ENCODE measurements at places on chromosomes 12 and 14. TPM values are rescaled to one million over a fixed set of nuclear protein-coding genes. Genes with fewer than 3 reads are reported as not detected.

Gene GPD1
- total RNA-seq: 38.3 TPM

Gene JDP2
- 22.1 TPM for total RNA-seq

Gene TAS2R43
- total RNA-seq: not detected

Gene RASSF8
- total RNA-seq: 26.7 TPM

Gene IFI27L1
- 11.6 TPM for total RNA-seq

Gene PCK2
- total RNA-seq: 2.7 TPM

Gene KIF5A
- total RNA-seq: 0.08 TPM

Gene RIC8B
- 25.4 TPM for total RNA-seq

GRCh38 chr14:66509874-66510273 lies 1.9 kb downstream of the GPHN start:
- DNase-seq: no peak

DNA sequence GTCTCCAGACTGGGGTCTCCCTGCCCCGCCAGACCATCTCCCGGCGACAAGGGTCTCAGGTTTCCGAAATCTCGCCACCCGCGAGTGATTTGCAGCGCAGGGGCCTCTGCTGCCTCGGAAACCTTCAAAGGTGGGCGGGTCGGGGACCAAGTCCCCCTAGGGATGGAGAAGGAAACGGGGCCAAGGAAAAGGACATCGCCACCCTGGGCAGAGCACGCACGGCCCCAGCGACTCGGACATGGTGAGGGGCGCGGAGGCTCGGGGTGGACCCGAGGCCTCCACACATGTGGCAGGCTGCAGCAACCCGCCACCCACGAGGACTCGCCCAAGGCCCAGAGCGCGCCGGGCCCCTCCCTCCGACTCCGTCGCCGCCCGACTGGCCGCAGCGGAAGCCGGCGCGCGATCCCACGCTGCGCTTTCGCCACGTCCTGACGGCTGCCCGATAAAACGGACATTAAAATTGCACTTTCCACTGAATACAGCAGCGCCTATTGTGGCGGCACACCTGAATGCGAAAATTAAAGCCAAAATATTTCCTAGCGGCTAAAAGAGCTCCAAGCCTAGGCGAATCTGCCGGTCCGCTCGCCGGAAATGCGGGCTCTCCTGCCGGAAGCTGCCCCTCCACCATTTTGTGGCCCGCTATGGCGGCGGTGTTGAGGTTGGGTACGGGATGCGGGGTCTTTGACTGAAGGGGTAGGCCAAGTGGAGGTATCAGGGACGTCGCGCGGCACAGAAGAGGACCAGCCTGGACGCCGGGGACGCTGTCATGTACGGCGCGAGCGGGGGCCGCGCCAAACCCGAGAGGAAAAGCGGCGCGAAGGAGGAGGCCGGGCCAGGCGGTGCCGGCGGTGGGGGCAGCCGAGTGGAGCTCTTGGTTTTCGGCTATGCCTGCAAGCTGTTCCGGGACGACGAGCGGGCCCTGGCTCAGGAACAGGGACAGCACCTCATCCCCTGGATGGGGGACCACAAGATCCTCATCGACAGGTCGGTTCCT lies at the start of gene SFSWAP:
Gene SFSWAP (plus strand): TSS at position 627 of the 994 bp plus-strand sequence. CDS start 140 bp downstream, at position 767.
- peak; percentile 87 for DNase-seq

GRCh38 chr12:61504396-61505080 lies 755.7 kb upstream of the USP15 start:
- DNase-seq: no peak

DNA sequence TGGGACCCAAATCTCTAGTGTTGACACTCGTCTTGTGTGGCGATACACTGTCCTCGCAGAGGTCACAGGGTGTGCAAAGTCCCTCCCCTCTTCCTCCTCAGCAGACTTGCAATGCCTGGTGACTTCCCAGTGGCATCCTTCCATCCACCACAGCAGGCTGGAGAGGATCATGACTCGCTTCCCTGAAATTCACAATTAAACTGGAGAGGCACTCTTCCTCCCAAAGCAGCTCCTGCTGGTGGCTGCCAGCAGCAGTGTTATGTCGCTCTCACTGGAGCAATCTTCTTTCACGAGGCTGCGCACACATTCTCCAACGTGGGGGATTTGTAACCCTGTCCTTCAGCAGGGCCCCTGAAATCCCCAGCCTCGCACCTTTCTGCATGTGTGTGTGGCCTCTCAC lies 145.2 kb upstream of the TMCC3 start:
- DNase-seq: peak; percentile 43

- DNase-seq: no peak
These were observed 218.9 kb downstream of the ITPR2 start for GRCh38 chr12:26614011-26614616.

DNA sequence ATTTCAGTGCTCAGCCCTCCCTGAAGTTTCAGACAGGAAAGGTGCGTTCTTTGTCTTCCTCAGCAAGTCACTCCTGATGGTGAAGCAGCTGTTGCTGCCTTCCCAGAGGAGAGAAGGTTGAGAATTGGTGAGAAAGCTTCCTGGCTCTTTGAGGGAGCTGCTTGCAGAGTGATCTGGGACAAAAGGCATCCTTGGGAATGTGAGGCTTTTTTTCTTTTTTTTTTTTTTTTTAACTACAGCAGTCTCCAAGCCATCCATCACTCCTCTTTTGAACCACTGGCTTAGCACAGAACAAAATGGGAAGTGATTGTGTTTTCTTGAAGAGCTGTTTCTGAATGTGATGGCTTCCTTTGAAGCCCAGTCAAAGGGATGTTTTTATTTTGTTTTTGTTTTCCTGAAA lies 120.4 kb upstream of the LRIG3 start:
- no peak for DNase-seq

- no peak for DNase-seq
These were observed 17.4 kb upstream of the B4GALNT3 start for GRCh38 chr12:442235-442884.

GRCh38 chr14:100476012-100476822 lies 111.0 kb downstream of the BEGAIN start:
- no peak for DNase-seq

GRCh38 chr14:105488781-105489541 lies 2.1 kb upstream of the TEDC1 start:
- DNase-seq: peak; percentile 67

GRCh38 chr12:8018666-8019581 lies 13.6 kb upstream of the FOXJ2 start:
- no peak for DNase-seq

- no peak for DNase-seq
These were observed 46.0 kb upstream of the CCDC60 start for GRCh38 chr12:119288576-119288975.

DNA sequence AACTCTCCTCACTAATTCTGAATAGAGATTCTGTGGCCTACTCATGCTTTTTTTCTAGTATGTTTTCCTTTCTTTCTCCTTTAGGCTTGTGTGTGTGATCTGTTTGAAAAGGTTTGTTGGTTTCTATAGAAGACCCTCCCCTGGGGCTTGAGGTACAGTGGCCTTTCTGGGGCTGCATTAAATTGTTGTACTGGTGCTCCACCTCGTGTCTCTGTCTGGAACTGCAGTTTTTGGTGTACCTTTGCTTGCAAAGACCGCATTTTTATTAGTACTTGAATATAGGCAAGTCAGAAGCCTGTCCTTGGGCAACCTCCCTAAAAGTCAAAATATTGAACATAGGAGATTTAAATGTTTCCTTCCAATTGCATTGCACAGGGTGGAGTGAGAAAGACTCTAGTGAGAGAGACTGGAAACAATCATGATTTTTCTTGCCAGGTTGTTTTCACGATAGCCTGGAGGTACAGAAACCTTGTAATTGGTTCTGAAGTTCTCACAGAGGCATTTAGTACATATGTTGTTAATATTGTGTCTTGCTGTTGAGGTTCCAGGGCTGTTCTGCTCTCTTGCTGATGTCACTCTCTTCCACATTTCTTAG lies 39.0 kb downstream of the SLCO1B1 start:
- no peak for DNase-seq

GRCh38 chr14:60331201-60332045 lies 82.4 kb downstream of the PPM1A start:
- DNase-seq: peak; percentile 71

DNA sequence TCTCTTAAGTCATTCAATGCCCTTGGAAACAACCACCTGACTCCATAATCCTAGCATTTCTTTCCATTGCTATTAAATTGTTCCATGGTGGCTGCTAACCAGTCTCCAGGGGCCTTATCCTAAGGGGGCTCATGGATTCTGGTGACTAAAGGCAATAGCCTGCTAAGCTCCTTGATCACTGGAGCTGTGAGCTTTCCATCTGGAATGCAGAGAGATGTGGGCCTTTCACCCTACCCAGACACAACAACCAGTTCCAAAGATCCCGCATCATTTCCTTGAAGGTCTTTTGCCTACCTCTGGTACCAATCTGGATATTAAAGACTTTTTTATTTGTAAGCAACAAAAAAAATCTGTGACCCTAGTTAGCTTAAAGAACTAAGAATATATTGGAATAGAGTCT lies 32.9 kb downstream of the NDUFA12 start:
- DNase-seq: no peak

DNA sequence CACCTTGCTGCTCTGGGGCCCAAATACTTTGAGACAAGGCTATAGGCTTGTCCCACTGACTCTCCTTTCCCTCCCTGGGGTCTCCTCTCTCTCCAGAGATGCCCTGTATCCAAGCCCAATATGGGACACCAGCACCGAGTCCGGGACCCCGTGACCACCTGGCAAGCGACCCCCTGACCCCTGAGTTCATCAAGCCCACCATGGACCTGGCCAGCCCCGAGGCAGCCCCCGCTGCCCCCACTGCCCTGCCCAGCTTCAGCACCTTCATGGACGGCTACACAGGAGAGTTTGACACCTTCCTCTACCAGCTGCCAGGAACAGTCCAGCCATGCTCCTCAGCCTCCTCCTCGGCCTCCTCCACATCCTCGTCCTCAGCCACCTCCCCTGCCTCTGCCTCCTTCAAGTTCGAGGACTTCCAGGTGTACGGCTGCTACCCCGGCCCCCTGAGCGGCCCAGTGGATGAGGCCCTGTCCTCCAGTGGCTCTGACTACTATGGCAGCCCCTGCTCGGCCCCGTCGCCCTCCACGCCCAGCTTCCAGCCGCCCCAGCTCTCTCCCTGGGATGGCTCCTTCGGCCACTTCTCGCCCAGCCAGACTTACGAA lies 3.1 kb downstream of the NR4A1 start:
- DNase-seq: no peak

DNA sequence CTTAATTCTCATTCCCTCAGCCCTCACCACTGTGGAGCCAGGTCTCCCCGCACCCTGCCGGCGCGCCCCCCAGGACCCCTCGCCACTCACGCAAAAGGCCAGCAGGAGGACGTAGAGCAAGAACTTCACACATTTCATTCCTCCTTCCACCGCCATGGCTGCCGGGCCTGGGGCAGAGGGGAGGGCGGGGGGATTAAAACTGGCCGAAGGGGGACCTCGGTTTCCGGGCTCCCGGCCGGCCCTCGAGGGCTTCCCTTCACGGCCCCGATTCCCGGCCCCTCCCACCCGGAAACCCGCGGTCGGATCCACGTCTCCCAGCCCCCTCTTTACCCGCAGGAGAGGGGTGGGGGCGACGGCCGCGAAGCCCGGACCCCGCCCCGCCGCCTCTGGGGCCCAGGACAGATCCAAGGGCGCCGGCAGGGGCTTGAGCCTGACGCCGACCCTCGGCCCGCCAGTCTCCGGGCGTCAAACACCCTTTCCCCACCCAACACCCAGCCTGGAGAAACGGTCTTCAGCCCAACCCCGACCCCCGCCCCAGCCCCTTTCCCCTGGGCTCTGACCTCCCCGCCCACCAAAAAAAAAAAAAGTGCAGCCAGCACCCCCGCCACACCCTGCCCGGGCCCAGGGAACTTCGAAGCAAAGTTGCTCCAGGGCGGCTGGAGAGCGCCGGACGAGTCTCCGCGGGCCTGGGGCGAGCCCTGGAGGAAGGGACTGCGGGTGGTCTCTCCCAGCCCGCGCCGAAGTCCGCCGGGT lies 447 bp downstream of the CD63 start:
- DNase-seq: peak; percentile 85

GRCh38 chr14:26596543-26597061 lies 1.2 kb downstream of the NOVA1 start:
- peak; percentile 30 for DNase-seq

DNA sequence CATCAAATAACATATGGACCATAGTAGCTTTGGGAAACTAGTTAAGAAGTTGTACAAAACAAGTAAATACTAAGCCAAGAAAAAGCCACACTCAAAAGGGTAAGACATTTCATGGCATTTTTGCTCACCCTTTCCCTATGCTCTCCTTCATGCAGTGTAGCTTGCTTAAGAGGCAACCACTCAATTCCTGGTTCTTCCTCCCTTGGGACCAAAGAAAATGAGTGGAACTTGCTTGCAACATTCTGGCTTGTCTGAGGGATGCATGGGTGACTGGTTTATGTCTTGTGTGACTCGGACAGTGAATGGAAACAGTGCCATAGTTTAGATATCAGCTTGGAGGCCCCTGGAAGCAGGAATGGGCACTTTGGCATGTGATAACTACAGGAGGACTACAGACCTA lies 252.0 kb upstream of the ARID2 start:
- no peak for DNase-seq

Data from Right ventricle myocardium superior (tissue), 1 donor.